ENCODE measurements at places on chromosomes 5 and 9.
A peak's percentile ranks its signal among the peaks of the same experiment; 100 is the strongest.

DNA sequence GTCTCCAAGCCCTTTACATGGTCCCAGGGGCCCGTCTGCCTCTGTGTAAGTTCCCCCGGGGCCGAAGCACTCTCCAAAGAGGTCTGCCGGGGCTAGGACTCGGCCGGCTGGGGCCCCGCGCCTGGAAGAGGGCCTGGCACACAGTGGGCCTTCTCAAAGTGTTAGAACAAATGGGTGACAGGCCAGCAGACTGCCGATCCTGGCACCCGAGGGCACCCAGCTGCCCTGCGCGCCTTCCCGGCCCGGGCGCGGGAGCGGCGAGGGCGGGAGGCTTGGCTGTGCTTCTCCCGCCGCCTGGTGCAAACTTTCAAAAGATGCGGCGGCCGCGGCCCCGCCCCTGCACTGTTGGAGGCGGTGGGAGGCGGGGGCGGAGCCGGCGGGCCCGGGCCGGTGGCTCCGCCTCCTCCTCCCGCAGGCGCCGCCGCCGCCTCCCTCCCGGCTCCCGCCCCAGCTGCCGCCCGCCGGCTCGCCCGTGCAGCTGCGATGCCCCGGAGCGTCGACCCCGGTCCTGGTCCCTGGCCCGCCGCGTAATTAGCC lies at the start of gene NEURL1B:
Gene NEURL1B (plus strand): TSS at position 442 of the 537 bp plus-strand sequence. CDS start 144 bp downstream, outside the sequence.
- peak; percentile 95 for DNase-seq

DNA sequence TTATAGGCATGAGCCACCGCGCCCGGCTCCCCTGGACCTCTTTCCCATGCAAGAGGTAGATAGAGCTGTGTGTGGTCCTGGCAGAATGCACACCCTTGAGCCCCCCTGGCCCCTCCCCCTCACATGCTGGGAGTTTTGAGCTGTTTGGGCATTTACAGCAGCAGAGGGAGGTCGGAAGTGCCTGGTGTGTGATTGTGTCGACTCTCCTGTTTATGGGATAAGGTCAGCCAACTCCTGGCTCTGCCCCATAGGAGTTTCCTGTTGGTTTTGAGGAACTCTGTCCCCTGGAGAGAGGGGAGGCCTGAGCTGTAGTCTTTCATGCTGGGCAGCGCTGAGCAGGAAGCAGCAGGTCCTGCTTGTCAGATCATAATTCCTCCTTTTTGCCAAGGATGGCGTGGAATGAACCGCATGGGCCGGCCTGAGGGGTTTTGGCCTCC lies 6.0 kb downstream of the LRRC8A start:
- no peak for DNase-seq

- DNase-seq = peak; percentile 6
Measured at GRCh38 chr5:125367702-125368101, 621.3 kb upstream of the ZNF608 start.

DNA sequence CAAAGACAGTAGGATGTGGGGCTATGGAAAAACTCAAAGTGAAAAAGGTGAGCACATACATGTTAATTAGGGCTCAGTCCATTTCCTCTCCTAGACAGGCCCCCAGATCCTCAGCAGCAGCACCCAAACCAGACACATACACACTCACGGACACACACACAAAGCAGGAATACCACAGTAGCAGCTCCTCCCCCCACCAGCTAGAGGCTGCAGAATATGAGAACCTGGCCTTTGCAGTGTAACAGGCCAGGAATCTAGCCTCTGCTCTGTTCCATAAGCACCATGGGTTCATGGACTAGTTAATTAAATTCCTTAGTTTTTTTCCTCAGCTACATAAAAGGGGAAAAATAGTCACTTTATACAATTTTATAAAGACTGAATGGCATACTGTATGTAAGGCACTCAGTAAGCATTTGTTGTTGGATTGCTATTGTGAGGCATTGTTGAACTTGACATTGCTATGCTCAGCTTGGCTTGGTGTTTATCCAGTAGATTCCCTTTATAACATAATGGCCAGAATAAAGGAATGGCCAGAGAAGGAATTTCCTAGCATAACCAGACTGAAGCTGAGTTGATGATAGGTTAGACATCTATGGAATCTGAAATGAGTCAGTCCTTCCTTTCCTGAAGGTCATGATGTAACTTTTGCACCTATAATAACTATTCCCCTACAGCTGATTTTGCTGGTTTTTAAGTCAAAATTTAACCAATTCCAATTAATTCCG lies 186.8 kb downstream of the SEMA5A start:
- DNase-seq = peak; percentile 31

DNA sequence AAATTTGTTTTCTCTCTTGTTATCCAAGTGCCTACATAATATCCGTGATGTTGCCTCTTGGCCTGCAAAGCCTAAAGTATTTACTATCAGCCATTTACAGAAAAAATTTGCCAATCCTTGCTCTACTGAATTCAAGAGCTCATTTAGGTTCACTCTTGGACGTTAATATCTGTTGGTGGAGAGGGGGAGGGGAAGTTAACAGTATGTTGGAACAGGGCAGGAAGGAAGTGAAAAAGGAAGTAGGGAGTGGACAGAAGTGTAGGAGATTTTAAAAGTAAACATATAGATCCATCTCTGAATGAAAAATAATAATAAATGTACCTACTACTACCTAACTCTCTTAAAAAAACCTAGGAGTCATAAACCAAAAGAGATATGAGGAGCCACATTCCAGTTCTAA lies 32.8 kb downstream of the ZNF608 start:
- no peak for DNase-seq

GRCh38 chr5:530001-530955 lies 6.0 kb upstream of the SLC9A3 start:
- DNase-seq = no peak

DNA sequence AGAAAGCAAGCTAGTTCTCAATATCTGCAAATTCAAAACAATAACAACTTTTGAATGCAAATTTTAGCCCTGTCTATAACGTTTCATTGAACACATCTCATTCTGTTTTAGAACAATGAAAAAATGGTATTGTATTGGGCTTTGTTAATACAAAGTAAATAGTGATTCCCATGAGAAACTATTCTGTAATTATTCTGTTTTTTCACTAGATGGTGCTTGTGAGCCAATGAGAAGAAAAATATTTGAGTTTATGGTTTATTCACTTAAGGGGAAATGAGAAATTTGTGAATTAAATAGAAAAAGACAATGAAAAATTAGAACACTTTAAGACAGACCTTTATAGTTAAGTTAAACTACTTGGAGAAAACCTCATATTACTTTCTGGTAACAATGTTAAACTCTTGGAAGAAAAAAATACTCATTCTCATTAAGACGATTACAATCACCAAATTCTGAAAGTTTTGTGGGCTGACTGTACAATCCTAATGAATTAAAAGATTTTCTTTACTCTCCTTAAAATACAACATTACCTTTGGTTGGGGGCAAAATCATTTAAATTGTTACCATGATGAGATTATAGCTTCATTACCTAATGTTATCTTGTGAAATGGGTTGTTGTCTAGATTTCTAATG lies 127.0 kb downstream of the NNT start:
- DNase-seq = peak; percentile 17

GRCh38 chr5:1524481-1524798 lies 680 bp upstream of the LPCAT1 start:
- no peak for DNase-seq

GRCh38 chr9:33025572-33026342 lies 684 bp downstream of the DNAJA1 start:
- peak; percentile 71 for DNase-seq

DNA sequence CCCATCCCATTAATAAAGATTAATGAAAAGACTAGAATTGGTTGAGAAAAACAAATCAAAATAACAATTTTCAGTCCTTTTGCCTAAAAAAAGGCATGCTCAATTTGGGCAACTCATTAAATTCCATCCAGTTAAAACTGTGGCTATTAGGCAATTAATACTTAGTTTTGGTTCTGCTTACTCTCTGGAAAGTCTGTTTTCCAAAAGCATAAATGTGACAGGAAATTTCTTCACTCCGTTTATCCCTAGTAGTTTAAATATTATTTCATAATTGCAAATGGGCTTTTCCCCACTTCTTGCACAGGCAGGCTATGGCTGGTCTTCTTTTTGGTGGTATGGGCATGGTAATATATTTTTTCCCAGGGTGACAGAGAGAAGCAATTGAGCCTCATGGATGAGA lies 373.3 kb upstream of the KLF4 start:
- no peak for DNase-seq

- DNase-seq = no peak
Measured at GRCh38 chr9:91208419-91208745, 153.3 kb downstream of the AUH start.

DNA sequence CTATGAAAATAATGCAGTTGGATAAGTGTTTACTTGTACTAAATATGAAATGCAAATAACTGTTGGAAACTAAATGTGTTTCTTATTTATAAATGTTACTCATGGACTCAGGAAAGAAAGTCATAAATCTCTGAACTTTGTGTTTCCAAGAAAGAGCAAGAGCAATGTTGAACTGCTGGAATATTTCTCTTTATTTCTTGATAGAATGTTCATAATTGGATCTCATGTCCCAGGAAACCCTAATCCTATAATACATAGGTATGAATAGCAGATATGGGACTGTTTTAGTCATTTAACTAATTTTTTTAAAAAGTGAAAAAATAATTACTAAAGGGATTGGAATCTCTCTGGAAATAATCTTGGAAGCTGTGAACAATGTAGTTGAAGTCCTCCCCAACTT lies 245.0 kb upstream of the ACTBL2 start:
- no peak for DNase-seq

DNA sequence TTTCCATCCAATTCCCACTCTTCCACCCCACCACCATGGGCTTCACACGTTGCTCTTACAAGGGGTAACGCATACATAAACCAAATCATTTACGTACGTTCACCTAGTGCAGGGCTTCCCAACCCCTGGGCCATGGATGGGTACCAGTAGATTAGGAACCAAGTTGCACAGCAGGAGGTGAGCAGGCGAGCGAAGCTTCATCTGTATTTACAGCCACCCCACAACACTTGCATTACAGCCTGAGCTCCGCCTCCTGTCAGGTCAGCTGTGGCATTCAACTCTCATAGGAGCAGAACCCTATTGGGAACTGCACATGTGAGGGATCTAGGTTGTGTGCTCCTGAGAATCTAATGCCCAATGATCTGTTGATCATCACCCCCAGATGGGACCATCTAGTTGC lies 82.3 kb downstream of the CEMIP2 start:
- DNase-seq = no peak

DNA sequence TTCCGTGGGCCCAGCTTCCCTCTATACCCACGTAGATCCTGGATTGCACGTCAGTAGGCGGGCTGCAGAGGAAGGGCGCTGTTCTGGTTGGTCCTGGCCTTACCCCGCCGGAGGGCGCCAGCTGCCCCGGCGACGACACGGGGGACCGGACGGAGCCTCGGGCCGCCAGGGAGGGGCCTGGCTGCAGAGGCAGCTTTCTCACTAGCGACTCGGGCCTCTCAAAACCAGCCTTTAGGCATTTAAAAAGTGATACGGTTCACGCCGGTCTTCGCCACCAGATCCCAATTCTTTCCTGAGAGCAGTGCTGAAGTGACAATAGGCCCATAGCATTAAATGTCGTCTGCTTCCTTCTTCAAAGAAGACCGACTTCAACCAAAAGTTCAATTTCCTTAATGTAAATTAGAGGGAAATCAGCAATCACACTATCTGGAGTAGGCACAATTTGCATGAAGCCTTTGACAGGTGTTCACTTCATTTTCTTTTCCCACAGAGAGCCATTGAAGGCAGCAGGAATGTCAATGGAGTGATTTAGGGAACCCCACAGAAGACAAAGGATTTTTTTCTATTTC lies 17.6 kb upstream of the UBE2D2 start:
- DNase-seq = peak; percentile 25

DNA sequence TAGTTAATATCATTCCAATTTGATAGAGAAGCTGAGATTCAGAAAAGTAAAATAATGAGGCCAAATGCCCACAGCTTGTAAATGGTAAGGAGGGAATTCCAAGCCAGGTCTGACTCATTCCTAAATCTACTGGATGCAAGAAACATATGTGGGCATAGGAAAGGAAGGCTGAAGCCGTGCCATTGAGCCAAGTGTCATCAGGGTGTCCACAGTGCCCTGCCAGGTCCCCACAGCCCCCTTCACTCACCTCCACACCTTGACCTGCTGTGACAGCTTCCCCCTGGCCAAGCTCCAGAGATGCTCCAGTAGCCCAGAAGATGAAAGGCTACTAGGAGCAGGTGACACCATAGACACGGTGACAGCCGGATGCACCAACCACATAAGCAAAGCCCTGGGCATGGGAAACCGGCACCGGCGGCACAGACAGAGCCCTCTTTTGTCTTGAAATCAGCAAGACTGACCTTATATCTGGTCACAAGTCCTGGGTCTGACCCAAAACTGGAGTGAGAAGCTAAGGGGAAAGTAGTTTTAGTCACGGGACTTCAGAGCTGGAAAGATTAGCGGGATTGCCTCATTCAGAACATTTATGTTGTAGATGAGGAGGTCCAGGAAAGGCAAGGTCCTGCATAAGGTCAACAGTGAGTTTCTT lies 20.1 kb upstream of the FAT2 start:
- no peak for DNase-seq

DNA sequence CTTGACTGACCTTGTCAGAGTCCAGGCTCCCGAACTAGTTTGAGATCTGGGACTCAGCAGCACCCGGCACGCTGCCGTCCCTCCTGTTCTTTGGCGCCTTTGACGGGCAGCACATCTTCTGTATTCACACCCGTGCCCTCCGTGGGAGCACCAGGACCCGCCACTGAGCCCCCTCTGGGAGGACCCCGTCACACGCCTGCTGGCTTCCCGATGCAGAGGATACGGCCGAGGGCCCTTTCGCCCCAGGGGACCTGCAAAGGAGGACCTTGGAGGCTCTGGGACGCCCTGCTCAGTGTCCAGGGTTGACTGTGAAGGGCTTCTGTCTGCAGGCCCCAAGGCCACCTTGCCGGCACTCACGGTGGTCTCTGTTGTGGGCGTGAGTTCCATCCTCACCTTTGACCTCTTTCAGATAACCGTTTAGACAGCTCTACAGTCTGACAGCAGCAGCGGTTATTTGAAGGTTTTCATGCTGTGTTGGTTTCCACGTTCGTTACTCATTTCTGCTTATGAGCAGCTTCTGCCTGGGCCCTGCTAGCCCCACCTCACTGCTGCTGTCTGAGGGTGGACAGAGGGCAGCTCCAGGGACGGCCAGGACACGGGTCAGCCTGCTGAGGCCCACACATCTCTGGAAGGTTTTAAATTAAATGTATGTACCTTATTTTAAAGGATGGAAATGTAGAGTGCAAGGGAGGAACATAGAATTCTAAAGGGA lies 12.6 kb upstream of the EXOC3 start:
- DNase-seq = no peak

DNA sequence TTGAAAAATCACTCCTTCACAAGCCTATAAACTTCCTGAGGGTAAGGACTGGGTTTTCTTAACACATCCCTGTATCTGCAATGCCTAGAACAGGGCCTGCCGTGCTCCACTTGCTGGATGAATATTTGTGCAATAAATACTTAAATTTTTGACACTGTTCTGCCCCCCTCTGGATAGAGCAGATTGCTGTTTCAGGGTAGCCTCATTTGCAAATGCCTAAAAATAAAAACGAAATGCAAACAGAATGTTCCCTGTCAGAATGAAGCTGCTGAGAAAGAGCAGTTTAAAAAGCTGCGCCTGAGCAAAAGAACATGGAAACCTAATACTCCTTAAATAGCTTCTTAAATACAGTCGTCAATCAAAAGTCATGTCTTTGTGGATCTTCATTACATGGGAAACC lies 385.3 kb downstream of the PRELID2 start:
- no peak for DNase-seq
